ENCODE measurements at places on chromosomes 5 and 9.

DNA sequence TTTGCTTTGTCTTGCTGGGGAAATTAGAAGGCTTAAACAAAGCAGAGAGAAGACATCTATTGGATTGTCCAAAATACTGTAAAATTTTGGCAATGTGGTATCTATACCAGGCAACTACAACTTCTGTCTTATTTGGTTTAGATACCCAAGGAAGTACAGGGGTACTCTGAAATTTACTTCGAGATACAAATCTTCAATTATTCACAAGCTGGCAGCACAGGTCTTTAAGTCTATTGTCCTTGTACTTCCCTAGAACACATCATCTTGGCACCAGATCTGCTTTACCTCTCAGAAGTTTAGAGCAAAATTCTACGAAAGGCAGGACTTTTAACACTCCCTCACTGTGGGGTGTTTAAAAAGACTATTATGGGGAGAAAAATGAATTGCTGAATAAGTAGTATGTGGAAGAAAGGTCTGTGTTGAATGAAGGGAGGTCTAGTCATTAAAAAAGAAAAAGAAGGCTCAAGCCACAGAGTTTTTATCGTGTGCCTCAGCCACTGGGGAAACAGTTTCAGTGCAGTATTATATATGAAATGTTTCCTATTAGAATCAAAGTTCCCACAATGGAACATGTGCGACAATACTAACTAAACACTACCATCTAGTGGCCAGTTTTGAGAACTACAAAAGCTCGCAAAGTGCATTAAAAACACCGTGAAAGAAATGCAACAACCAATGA, 93.7 kb downstream of the PDE4D start:
- peak; percentile 37 for DNase-seq

DNA sequence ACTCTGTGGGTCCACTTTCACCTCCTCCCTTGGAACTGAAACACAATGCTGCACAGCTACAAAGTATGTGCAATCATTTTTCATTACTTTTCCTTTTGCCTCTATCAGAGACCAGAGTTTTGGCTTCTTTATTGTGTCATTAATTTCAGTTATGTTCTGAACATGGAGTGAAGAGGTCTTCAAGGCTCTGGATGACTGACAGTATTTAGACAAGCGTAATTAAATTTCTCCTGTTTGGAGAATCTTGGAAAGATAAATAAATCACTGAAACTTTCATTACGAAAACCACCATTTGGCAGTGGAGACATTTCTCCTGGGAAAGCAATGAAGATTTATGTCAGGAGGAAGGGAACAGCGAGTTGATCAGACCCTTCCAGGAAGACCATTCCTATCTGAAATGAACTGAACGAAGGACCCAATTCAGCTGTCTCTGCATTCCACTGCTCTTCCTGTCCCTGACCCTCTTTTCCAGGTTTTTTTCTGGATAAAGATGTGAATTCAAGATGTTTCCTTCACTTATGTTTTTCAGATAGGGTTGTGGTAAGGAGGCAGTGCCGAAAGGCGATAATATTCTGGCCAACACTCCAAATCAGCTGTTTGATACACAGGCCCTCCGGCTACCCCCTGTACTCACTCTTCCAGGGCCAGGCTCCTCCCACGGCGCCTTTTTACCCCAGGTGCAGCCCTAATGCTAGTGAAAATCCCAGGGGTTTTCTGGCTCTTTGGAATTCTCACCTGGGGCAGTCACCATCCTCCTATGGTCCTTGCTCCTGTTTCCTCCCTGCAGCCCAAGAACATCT, 77.2 kb upstream of the OSMR start:
- DNase-seq = no peak

DNA sequence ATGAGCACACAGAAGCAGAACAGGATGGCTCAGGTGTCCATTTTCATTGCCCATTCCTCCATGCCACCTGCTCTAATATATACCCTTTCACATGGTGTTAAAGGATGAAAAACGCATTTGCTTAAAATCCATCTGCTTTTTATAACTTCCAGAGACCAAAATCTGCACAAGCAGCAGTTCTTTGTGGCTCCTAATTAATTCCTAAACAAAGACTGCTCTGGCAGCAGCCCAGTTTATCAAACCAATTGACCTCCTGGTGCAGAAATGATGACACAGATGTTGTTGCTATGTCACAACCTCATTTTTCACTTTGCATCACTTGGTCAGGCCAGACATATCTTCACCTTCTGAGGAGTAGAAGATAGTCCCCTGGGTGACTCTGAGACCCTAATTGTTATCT, 141.2 kb downstream of the ASTN2 start:
- DNase-seq = no peak

DNA sequence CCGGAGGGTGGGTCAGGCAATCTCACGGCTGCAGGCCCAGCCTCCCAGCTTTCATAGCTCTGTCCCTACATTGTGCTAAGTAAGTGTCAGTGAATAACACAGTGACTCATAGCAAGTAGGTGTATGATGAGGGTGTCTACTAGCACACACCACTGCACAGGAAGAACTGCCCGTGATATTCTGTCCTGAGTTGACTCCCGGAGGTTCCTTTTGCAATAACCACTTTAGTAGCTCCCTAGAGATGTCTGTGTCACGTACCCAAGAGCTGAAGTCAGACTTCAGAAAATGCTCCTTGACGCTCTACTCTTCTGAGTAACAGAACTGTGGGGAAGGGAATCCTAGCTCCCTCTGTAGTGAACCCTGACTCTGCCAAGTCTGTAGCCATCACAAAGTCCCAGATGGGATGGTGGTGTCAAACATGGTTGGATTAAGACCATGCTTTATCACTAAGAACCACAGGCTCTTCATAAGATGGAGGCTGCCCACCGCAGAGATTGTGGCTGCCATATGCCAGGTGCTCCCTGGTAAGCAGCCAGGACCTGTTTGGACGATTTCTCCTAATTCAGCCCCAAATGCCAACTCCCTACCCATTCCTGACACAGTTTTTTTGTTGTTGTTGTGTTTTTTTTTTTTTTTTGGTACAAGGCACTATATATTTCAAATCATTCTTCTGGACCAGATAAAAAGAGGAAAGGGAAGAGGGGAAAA, 352.6 kb upstream of the PANK3 start:
- no peak for DNase-seq

GRCh38 chr9:116168231-116168630, 14.6 kb downstream of the PAPPA start:
- no peak for DNase-seq

DNA sequence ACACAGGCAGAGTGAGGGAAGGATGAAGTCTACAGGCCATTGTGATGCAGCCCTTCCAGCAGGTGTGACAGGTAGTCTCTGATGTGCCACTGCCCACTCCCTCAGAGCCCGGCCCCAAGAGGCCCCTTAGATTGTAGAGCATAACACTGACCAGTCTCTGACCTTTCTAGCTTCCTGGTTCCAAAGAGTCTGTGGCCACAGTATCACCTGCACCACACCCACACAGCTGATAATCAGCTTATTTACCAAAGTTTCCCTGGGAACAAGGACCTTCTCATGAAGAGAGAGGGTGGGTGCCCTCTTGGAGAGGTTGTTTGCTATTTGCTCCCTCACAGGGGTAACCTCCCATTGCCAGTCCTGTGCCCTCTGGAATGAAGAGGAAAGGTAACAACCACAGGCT, 11.0 kb upstream of the ACER2 start:
- DNase-seq = no peak

DNA sequence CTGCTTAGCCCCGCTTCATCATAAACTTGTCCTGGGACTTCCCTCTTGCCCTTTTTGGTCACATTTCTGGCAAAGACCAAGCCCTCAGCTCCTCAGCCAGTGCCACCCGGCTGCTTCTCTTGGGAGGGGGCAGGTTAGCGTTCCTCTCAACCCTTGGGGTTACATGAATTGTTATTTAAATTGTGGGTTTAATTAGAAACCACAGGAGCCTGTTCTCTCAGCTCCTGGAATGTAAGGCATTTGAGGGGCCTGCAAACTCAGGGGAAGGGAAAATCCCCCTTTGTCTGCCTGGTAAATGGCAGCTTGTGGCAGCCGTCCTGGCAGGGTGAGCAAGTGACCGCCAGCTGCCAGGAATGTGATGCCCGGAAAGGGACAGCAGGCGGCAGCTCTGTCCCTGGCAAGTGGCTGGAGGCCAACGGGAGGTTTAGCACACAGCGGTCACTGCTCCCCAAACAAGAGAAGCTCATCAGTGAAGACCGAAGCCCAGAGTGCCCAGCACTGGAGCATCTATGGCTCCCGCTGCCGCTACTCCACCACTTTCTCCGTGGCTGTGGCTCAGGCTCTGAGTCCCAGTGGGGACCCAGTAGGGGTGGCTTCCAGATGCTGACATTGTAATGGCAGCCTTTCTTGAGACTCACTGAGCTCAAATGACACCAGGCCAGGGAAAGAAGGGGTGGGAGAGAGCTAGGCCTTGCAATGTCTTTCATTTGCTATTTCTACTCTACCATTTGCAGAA, 51.7 kb downstream of the SHB start:
- DNase-seq = peak; percentile 79

- no peak for DNase-seq
Measured at GRCh38 chr9:88580961-88581360, 46.0 kb downstream of the NXNL2 start.

GRCh38 chr5:86894056-86894455, 276.3 kb downstream of the COX7C start:
- DNase-seq = no peak

DNA sequence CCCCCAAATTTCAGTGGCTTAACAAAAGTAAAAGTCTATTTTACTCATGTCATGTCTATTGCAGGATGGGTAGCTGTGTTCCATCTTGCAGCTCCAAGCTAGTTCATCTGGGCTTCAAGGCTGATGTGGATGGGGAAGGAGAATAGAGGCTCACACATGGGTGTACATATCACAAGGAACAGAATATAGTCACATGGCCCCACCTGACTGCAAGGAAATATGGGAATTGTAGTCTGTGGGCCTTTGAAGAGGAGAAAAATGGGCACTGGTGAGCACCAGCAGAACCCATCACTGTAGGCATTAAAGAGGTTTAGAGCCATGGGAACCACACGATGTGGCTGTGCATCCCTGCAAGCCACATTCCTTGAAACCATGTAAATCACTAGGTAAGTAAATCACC, 17.9 kb upstream of the TRIO start:
- no peak for DNase-seq

DNA sequence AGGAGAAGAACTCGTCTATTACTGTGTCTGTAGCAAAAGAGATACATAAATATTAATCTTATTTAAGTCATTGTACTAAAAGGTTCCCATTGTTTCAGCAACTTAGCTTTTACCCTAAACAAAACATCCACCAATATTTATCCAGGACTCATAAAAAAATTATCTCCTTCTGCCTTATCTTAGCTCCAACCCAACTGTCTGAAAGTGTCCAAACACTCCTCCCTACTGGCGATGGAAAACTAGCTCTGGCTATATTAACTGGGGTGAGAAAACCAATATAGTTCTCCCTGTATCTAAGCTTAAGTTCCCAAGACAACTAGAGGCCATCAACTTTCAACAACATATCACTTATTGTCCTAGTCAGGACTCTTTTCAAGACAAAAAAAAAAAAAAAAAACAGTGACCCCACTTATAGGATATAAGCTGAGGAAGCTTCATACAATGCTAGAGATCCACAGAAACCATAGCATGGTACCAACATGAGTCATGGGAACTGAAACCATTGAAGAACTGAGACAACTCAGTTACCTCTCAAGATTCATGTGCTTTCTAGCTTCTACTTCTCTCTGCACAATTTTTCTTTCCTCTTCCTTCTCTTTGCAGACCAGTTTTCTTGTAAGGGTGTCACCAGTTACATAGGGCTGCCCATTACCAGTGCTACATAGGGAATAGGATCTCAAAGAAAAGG, 150.7 kb upstream of the RASA1 start:
- DNase-seq = no peak

DNA sequence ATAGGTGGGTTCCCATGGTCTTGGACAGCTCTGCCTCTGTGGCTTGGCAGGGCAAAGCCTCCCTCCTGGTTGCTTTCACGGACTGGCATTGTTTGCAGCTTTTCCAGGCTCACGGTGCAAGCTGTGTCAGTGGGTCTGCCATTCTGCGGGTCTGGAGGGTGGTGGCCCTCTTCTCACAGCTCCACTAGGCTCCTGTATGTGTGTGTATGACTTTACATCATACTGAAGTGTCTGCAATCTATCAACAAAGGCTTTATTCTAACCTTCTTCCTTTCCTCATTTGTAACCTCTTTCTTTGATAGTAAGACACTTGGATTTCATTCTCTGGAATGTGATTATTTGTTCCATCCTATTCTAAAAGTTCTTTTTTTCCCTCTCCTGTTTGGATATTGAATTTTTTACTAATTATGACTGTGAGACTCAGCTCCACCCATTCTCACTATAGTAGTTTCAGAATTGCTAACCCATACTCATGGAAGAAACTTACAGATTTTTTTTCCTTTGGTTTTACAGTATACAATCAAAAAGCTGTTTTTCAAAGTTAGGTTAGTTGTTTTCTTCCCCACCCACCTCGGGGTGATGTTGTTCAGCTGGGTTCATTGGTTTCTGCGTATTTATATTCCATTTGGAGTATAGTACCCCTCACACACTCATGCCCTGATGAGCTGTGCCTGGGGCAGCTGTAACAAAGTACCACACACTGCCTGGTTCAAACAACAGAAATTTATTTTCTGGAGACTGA, 144.6 kb upstream of the OTULINL start:
- DNase-seq = no peak

DNA sequence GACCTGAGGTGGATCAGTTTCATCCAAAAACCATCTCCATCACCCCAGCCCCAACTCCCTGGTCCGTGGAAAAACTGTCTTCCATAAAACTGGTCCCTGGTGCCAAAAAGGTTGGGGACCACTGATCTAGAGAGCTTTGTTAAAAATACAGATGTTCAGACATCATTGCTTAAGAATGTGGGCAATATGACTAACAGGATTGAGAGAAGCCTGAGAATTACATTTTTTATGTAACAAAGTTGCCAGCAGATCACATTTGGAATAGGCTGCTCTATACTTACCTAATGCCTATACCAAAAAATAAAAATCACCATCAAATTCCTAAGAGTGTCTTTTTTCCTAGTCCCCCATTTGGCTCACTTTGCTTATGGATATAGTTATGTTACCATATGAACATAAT, 143.3 kb downstream of the RAPGEF6 start:
- DNase-seq = no peak

- no peak for DNase-seq
Measured at GRCh38 chr5:58185801-58186200, 274.1 kb downstream of the PLK2 start.

- peak; percentile 66 for DNase-seq
Measured at GRCh38 chr5:179558932-179559283, 8.6 kb downstream of the RUFY1 start.

DNA sequence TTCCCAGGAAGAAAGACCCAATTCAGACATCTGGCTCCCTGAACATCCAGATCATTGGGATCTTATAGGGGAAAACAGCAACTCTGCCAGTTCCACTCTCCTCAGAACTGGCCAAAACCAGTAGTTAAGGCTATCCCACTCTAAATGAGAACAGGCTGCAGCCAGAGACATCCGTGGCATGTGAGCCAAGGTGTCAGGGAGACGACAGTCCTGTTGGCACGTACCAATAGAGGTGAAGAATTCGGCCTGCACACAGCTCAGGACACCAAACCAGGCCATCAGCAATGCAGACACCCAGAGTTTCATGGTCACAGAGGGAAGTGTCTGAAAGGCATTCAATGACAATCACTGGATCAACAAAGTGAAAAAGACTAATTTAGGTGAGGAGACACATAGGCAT, 9.3 kb downstream of the P4HA2 start:
- no peak for DNase-seq

- no peak for DNase-seq
Measured at GRCh38 chr5:173222466-173222865, 12.5 kb downstream of the NKX2-5 start.

GRCh38 chr9:87095951-87096350, 148.6 kb upstream of the GAS1 start:
- no peak for DNase-seq

- DNase-seq = no peak
Measured at GRCh38 chr5:24643880-24644279, 898 bp downstream of the CDH10 start.

Measured in iPS-NIHi11 (cell line).